Activated T-helper 1 cell treated with anti-CD3 and anti-CD28 coated beads, Interleukin-12 subunit alpha, Interleukin-12 subunit beta, Interleukin-2, Interleukin-4 antibody, amounts not matched to agents 30 ng/mL and 10 ng/mL and 1 ng/mL, durations not matched to agents 14 hours and 24 hours and 36 hours (primary cell): ENCODE measurements at places on chromosomes 6 and 20. TPM values are rescaled to one million over a fixed set of nuclear protein-coding genes. Genes with fewer than 3 reads are reported as not detected.

GRCh38 chr20:50727792-50728485 is 3.4 kb upstream of the PARD6B start:
- no peaks in the 10 kb centered on the region for H3K36me3 ChIP-seq
- H3K27ac ChIP-seq = no peak overlapping the region
- H3K4me3 ChIP-seq = no peak overlapping the region
- H3K27me3 ChIP-seq = peaks cover 1% of the 10 kb centered on the region
- DNase-seq = no peak

DNA sequence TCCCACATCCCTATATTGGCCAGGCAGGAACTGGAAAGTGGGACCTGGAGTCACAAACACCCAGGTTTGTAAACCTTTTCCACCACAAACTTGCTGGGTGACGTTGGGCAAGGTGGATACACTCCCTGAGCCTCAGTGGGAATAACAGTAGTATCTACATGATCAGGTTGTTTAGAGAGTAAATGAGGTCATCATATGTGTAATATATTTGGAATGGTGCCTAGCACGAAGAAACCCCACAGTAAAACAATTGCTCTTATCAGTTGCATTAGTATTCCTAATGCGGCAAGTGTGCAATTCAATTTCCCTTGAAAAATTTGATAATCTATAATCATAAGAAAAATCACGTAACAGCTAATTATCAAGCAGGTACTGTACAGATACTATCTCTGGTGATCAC is 51.9 kb downstream of the HIVEP2 start:
- no peak for DNase-seq
- peaks cover 23% of the 10 kb centered on the region for H3K36me3 ChIP-seq
- peaks cover 36% of the 10 kb centered on the region for H3K4me1 ChIP-seq
- H3K27ac ChIP-seq = no peak overlapping the region
- no peak overlapping the region for H3K4me3 ChIP-seq

GRCh38 chr20:3239867-3240775 is 1.1 kb upstream of the SLC4A11 start:
- no peaks in the 10 kb centered on the region for H3K36me3 ChIP-seq
- H3K4me3 ChIP-seq = peak overlapping the region; percentile 91
- no peak for DNase-seq
- peaks cover 67% of the 10 kb centered on the region for H3K27me3 ChIP-seq
- H3K4me1 ChIP-seq = peaks cover 8% of the 10 kb centered on the region
- H3K27ac ChIP-seq = peak overlapping the region; percentile 74

GRCh38 chr6:77362055-77362454 is 101.2 kb downstream of the HTR1B start:
- no peaks in the 10 kb centered on the region for H3K36me3 ChIP-seq
- H3K27me3 ChIP-seq = no peaks in the 10 kb centered on the region
- H3K4me1 ChIP-seq = peaks cover 4% of the 10 kb centered on the region
- no peak overlapping the region for H3K4me3 ChIP-seq
- no peak overlapping the region for H3K27ac ChIP-seq

GRCh38 chr6:115270953-115271352 is 789.7 kb downstream of the FRK start:
- no peaks in the 10 kb centered on the region for H3K27me3 ChIP-seq
- H3K4me1 ChIP-seq = no peaks in the 10 kb centered on the region
- DNase-seq = no peak

Gene GABRR1
- not detected in 2 replicates for total RNA-seq

DNA sequence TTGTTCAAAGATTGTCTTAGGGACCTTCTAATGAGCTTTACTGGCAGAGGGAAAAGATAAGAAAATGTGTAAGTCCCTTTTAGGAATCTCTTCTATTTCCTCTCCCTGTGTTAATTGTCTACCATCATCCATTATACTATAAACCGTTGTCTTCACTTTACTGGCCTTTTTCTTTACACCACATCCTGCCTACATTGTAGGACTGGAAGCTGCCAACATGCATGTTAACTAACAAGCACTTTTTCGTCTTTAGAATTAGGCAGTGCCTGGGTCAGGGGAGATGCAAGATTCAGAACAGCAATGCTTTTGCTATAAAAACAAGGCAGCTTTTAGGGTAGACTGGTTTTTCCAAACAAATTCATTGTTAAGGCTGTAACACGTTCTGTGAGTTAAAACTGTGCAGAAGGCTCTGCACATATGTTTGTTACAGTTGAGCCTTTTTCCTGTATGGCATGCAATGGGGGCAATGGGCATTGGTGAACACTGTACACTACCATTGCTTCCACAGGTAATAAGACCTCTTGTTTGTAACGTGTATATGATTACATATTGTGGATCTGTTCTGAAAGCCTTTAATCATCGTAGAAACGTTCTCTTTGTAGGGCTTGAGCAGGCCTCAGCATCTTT is 10.9 kb upstream of the PKIG start:
- H3K27me3 ChIP-seq = peaks cover 3% of the 10 kb centered on the region
- H3K4me3 ChIP-seq = no peak overlapping the region
- no peak overlapping the region for H3K27ac ChIP-seq
- H3K4me1 ChIP-seq = peaks cover 11% of the 10 kb centered on the region

GRCh38 chr6:163306000-163306399 is 108.5 kb upstream of the QKI start:
- H3K4me3 ChIP-seq = no peak overlapping the region
- no peaks in the 10 kb centered on the region for H3K4me1 ChIP-seq
- H3K27ac ChIP-seq = no peak overlapping the region
- H3K36me3 ChIP-seq = no peaks in the 10 kb centered on the region

DNA sequence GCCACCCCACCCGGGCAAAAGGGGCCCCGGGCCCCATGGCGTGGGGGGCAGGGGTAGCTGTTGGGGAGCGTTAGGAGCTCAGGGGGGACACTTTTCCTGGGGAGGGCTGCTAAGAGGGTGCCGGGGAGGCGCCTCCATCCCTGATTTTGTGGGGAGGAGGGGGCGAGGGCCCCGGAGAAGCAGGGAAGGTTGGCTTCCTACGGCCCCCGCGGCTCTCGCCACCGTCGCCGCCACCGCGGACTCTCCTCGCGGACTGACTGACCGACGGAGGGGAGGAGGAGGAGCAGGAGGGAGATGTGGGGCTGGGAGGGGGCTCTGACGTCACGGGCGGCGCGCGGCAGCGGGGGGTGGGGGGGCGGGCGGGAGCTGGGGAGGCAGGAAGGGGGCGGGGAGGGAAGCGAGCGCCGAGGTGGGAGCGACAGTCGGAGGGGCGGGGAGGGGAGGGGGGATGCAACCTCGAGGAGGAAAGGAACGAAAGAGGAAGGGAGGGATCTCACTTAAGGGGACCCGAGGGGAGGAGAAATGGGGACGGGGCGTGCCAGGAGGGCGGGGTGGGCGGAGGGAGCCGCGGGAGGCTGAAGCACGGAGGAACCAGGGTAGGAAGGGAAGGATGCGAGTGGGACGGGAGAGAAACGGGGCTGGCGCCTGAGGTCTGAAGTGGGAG is 5.1 kb downstream of the GABBR1 start:
- peaks cover 38% of the 10 kb centered on the region for H3K4me1 ChIP-seq
- H3K27ac ChIP-seq = peak overlapping the region; percentile 70
- peak overlapping the region; percentile 90 for H3K4me3 ChIP-seq
- H3K27me3 ChIP-seq = peaks cover 28% of the 10 kb centered on the region

Gene SGK2
- 0.17 TPM in 1 of 2 replicates, not detected in the other for total RNA-seq

DNA sequence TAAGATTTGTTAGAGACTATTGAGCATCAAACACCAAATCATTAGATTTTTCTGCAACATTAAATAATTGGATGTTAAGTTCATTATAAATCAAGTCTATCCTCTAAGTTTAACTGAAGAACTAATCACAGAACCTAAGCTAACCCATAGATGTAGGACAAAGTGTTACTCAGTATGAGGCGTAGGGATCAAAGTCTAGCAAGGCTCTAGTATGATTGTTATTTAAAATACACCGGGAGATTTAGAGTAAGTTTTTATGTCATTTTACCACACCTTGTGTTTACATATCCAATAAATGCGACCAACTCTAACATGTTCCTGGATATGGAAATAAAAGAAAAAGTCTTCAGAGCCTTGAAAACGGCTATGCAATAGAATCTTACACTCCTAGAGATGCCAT is 2.6 kb downstream of the ADGB start:
- no peaks in the 10 kb centered on the region for H3K36me3 ChIP-seq
- DNase-seq = no peak
- H3K4me1 ChIP-seq = peaks cover 7% of the 10 kb centered on the region
- H3K4me3 ChIP-seq = no peak overlapping the region
- H3K27me3 ChIP-seq = peaks cover 8% of the 10 kb centered on the region

DNA sequence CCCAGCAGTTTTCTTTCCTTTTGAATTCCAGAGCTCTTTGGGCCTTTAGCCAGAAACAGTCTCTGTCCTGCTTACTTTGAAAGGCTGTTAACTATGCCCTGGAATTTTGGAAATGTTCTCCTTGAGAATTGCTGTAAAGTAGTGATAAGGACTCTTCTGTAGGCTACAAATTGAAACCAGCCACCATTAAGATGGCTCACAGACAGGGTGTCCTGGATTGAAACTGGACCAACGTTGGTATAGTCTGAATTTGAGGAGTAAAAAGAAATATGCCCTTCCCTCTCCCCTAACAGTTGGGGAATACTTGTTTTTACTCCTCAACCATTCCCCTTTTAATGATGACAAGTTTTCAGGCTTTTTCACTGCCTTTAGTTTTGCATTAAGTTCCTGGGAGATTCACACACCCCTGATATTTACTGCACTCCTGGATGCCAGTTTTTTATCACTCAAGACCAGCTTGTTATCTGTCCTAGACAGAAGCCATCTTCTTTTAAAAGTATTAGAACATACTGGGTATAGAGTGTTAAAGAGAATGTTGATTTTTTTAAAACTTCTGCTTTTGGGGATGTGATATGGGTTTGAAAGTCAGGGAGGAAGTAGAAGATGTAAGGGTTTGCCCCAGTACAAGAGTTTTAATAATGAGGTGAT is 21.9 kb downstream of the TOP1 start:
- peak overlapping the region; percentile 62 for H3K4me3 ChIP-seq
- H3K27ac ChIP-seq = no peak overlapping the region
- peaks cover 25% of the 10 kb centered on the region for H3K36me3 ChIP-seq
- no peaks in the 10 kb centered on the region for H3K27me3 ChIP-seq
- peaks cover 94% of the 10 kb centered on the region for H3K4me1 ChIP-seq

- H3K4me1 ChIP-seq = peaks cover 37% of the 10 kb centered on the region
- H3K27ac ChIP-seq = peak overlapping the region; percentile 94
- peak; percentile 44 for DNase-seq
- H3K4me3 ChIP-seq = peak overlapping the region; percentile 98
- H3K36me3 ChIP-seq = peaks cover 21% of the 10 kb centered on the region
- H3K27me3 ChIP-seq = peaks cover 2% of the 10 kb centered on the region
These were observed 604 bp upstream of the RAB5IF start for GRCh38 chr20:36604952-36605398.

Gene OR2H1
- not detected in 2 replicates for total RNA-seq

GRCh38 chr6:135402311-135402710 is 95.2 kb downstream of the AHI1 start:
- H3K27me3 ChIP-seq = peaks cover 3% of the 10 kb centered on the region
- peaks cover 22% of the 10 kb centered on the region for H3K36me3 ChIP-seq
- DNase-seq = no peak
- no peaks in the 10 kb centered on the region for H3K4me1 ChIP-seq

GRCh38 chr6:88725111-88725975 is 238.1 kb downstream of the RNGTT start:
- peaks cover 6% of the 10 kb centered on the region for H3K36me3 ChIP-seq
- H3K4me1 ChIP-seq = peaks cover 21% of the 10 kb centered on the region
- H3K27ac ChIP-seq = peak overlapping the region; percentile 30

DNA sequence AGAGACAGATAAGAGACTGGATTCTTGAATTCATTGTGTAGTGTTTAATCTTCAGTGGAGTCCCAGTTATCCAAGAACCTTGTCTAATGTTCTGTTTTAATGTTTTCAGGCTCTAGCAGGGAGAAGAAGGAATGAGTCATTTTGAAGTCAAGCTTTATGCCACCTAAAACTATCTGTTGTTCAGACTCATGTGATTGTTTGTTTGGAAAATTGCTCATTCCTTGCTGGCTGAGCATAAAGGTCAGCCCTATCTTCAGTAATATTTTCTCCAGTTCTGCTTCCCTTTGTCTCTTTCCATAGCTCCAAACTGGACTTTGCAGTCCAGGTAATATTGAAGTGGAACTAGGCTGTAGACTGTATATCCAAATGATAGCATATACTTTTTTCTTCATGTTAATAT is 34.2 kb downstream of the CLVS2 start:
- H3K27me3 ChIP-seq = no peaks in the 10 kb centered on the region
- H3K36me3 ChIP-seq = no peaks in the 10 kb centered on the region
- no peak overlapping the region for H3K4me3 ChIP-seq
- DNase-seq = no peak
- H3K4me1 ChIP-seq = no peaks in the 10 kb centered on the region
- no peak overlapping the region for H3K27ac ChIP-seq

Gene DOK5
- 25.2 and 27.7 TPM in 2 replicates for total RNA-seq

GRCh38 chr20:38859070-38859690 is 53.7 kb downstream of the PPP1R16B start:
- DNase-seq = no peak
- peaks cover 42% of the 10 kb centered on the region for H3K36me3 ChIP-seq
- H3K4me3 ChIP-seq = peak overlapping the region; percentile 42
- H3K27ac ChIP-seq = peak overlapping the region; percentile 59
- peaks cover 1% of the 10 kb centered on the region for H3K27me3 ChIP-seq
- H3K4me1 ChIP-seq = peaks cover 87% of the 10 kb centered on the region

Gene AIF1
- total RNA-seq = 55.5 and 61.5 TPM in 2 replicates

Gene RBBP9
- 18.6 and 18.7 TPM in 2 replicates for total RNA-seq

Gene SYCP2L
- total RNA-seq = not detected in 2 replicates

- H3K27ac ChIP-seq = no peak overlapping the region
- H3K27me3 ChIP-seq = peaks cover 3% of the 10 kb centered on the region
- peaks cover 33% of the 10 kb centered on the region for H3K4me1 ChIP-seq
- H3K36me3 ChIP-seq = no peaks in the 10 kb centered on the region
- no peak for DNase-seq
- no peak overlapping the region for H3K4me3 ChIP-seq
These were observed 3.4 kb downstream of the TRIM10 start for GRCh38 chr6:30157581-30157980.

- H3K4me1 ChIP-seq = no peaks in the 10 kb centered on the region
- no peaks in the 10 kb centered on the region for H3K27me3 ChIP-seq
- no peak overlapping the region for H3K4me3 ChIP-seq
- H3K36me3 ChIP-seq = no peaks in the 10 kb centered on the region
- DNase-seq = no peak
These were observed 710.5 kb upstream of the HS3ST5 start for GRCh38 chr6:115053169-115053860.

- H3K27me3 ChIP-seq = no peaks in the 10 kb centered on the region
- peak overlapping the region; percentile 3 for H3K27ac ChIP-seq
- peak; percentile 22 for DNase-seq
These were observed 36.9 kb upstream of the FANCE start for GRCh38 chr6:35415065-35415891.

- no peaks in the 10 kb centered on the region for H3K36me3 ChIP-seq
- no peak for DNase-seq
- H3K27ac ChIP-seq = no peak overlapping the region
- H3K27me3 ChIP-seq = no peaks in the 10 kb centered on the region
These were observed 752.5 kb downstream of the QKI start for GRCh38 chr6:164166996-164167395.

Gene RAET1G
- 0.18 TPM in 1 of 2 replicates, not detected in the other for total RNA-seq

Gene SPDEF
- total RNA-seq = not detected in 2 replicates

- peaks cover 29% of the 10 kb centered on the region for H3K36me3 ChIP-seq
- H3K27me3 ChIP-seq = no peaks in the 10 kb centered on the region
These were observed 27.2 kb downstream of the UBE2V1 start for GRCh38 chr20:50085481-50086365.

Gene LTV1
- 63.0 and 67.9 TPM in 2 replicates for total RNA-seq

Gene NMBR
- not detected in 2 replicates for total RNA-seq

Gene TBX18
- not detected in 2 replicates for total RNA-seq

GRCh38 chr6:106844930-106845329 is 129.6 kb downstream of the CD24 start:
- H3K4me3 ChIP-seq = no peak overlapping the region
- H3K27me3 ChIP-seq = no peaks in the 10 kb centered on the region
- H3K27ac ChIP-seq = no peak overlapping the region
- DNase-seq = no peak
- no peaks in the 10 kb centered on the region for H3K36me3 ChIP-seq

Gene PRND
- total RNA-seq = not detected in 2 replicates

Gene ETV7
- 0.47 and 0.88 TPM in 2 replicates for total RNA-seq

- no peak overlapping the region for H3K4me3 ChIP-seq
- DNase-seq = no peak
- H3K27me3 ChIP-seq = no peaks in the 10 kb centered on the region
These were observed 7.1 kb downstream of the MRPS10 start for GRCh38 chr6:42210551-42210950.
